ENCODE measurements at places on chromosomes 4 and X. TPM values are rescaled to one million over a fixed set of nuclear protein-coding genes. Genes with fewer than 3 reads are reported as not detected.

CSAG1 gene
- not detected for total RNA-seq

TEX11 gene
- total RNA-seq, result not detected

TAF7L gene
- 0.20 TPM for total RNA-seq

NPY5R gene
- total RNA-seq, result 0.10 TPM

GSX2 gene
- total RNA-seq, result not detected

SLC9B1 gene
- 0.76 TPM for total RNA-seq

DNAAF6 gene
- not detected for total RNA-seq

F8A2 gene
- total RNA-seq, result not detected

MAGEE1 gene
- total RNA-seq, result 2.9 TPM

PNMA5 gene
- not detected for total RNA-seq

RAB9B gene
- total RNA-seq, result 0.91 TPM

ZGRF1 gene
- total RNA-seq, result 2.9 TPM

PDZD4 gene
- 0.33 TPM for total RNA-seq

NLRP2B gene
- total RNA-seq, result not detected

AGTR2 gene
- not detected for total RNA-seq

ADH1C gene
- 0.23 TPM for total RNA-seq

ENAM gene
- 0.13 TPM for total RNA-seq

CLTRN gene
- 0.36 TPM for total RNA-seq

ADRA2C gene
- 0.72 TPM for total RNA-seq

CT45A5 gene
- not detected for total RNA-seq

TMEM144 gene
- 4.9 TPM for total RNA-seq

SNCA gene
- total RNA-seq, result 33.8 TPM

TASL gene
- not detected for total RNA-seq

PIN4 gene
- total RNA-seq, result 6.0 TPM

CSAG3 gene
- total RNA-seq, result not detected

PASD1 gene
- not detected for total RNA-seq

FMR1NB gene
- not detected for total RNA-seq

ITM2A gene
- total RNA-seq, result 0.72 TPM

ARMCX4 gene
- 4.4 TPM for total RNA-seq

HSD17B13 gene
- total RNA-seq, result 0.13 TPM

SPANXC gene
- total RNA-seq, result not detected

REELD1 gene
- total RNA-seq, result not detected

PAK3 gene
- total RNA-seq, result 4.6 TPM

SULT1E1 gene
- 10.7 TPM for total RNA-seq

P2RY4 gene
- total RNA-seq, result 0.13 TPM

LAMTOR3 gene
- 36.8 TPM for total RNA-seq

PRRG3 gene
- not detected for total RNA-seq

NAT8L gene
- total RNA-seq, result 0.13 TPM

RPL39 gene
- total RNA-seq, result 825 TPM

Measured in smooth muscle cell of the pulmonary artery (primary cell).